ENCODE measurements at places on chromosomes 4 and X. TPM values are rescaled to one million over a fixed set of nuclear protein-coding genes. Genes with fewer than 3 reads are reported as not detected.

GRCh38 chr4:103457566-103457965 lies 259.4 kb upstream of the CENPE start:
- DNase-seq: no peak

DNA sequence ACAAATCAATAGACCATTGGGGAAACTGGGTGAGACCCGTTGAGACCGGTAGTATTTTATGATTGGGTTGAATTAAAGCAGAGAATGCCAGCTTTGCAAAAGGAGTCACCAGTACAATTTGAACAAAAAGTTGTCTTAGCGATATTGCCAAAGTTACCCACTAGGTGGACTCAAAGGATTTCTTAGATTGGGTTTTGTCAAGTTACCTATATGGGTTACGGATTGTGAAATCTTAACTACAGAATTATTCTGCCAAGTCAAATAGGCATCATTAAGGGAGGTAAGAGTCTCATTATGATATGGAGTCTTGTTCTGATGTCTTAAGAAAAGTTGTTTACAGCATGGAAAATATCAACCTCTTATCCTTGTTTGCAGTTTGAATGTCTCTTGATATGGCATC lies 15.0 kb upstream of the CT47A1 start:
- no peak for DNase-seq

DNA sequence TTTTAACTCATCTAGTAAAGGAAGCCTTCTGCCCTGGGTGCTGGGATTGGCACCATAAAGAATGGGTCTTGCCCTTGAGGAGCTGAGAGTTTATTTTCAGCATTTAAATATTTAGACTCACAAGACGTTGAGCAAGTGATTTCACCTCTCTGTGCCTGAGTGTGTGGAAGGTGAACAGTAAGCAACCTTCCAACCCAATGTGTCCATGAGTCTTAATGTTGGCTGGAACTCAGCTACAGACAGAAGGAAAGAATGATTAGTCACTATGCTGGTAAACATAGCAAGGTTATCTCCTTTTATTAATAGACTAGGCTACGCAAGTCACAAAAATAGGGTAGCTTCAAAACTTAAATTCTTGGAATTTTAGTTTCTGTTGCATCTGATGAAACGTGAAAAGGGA lies 277.4 kb upstream of the GATB start:
- no peak for DNase-seq

DNA sequence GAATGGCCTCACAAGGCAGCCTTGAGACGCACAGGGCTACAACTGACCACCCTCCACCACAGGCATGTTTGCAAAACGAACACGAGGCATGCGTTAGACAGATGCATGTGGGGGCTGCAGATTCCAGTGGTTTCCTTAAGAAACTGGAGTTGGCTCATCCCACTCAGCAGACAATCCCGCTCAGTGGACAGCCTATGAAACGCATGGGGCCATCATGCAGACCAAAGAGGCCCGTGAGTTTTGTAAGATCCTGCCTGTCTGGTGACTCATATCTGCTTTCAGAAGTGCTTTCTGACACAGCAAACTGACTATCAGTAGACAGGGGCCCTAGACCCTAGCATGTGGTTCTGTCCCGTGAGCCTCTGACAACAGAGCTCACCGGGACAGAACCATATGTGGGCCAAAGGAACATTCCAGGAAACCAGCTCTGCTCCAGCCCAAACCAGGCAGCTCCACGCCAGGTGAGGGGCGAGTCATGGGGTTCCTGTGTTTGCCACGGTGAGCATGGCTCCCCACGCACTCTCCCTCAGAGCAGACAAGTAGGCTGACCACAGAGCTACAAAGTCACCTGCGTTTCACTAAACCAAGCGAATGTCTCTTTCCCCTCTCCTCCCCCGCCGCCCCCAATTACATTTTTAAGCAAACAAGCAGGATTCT lies 74.4 kb downstream of the MTMR1 start:
- DNase-seq: no peak

Gene SSX2B
- total RNA-seq: not detected

Gene TLR10
- total RNA-seq: not detected

GRCh38 chrX:22660756-22661155 lies 339.0 kb upstream of the DDX53 start:
- no peak for DNase-seq

- no peak for DNase-seq
These were observed 866.3 kb upstream of the PCDH7 start for GRCh38 chr4:29853833-29854232.

DNA sequence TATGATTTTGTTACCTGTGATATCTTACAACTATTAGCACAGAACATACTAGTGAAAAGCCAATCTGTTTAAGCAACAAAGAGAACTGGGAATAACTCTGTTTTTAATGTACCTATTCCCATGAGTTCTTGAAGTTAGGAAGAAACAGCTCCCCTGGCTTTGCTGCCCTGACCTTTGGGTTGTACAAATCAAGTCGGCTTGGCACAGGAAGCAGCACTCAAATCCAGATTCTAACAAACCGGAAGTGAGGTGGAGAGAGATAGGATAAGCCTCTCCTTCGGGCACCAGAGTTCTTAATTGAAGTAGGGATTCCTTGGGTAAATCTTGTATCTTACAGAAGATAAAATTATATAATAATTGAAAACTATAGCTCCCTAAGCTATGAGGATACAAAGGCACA lies 144.8 kb upstream of the CPEB2 start:
- DNase-seq: no peak

DNA sequence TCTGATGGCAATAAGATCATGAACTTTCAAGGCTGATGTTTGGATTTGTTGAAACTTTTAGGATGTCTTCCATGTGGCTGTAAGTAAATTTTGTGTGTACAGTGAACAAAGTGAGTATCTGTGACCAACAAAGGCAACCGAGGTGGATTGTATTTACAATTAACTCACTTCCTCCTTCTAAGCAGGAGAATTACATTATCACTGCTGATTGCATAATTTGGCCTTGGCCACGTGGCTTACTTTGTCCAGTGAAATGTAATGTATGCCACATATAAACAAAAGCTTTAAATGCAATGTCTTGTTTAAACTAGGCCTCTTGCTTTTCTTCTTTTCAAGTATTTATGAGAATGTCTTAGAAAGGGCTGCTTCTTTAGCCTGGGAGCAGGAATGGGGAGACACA lies 66.3 kb upstream of the MAD2L1 start:
- DNase-seq: no peak

Data from mesothelial cell of epicardium (in vitro differentiated cells).